Forelimb muscle (tissue), 1 donor: ENCODE measurements at places on chromosomes 7 and 10.

GRCh38 chr7:158286210-158286609 lies 301.4 kb downstream of the PTPRN2 start:
- no peak for DNase-seq

GRCh38 chr10:103481974-103482531 lies 3.0 kb upstream of the CALHM3 start:
- peak; percentile 44 for DNase-seq

DNA sequence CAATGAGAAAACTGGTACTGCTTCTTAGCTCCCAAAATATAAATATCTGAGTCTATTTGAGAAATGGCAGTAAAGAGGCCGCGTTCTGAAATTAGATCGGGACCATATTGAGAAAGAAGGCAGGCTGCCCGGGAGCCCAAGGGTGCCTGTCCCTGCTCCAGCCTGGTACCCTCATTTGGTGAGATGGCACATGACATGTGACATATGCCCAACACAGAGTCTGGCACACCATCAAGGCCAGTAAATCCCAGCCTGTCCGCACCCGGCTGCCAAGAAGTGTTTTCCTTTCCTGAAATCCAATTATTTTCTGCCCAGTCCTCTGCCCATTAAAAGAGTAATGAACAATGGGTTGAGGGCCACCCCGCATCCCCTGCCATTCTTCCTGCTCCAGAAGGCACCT lies 66.4 kb downstream of the CDH23 start:
- DNase-seq = no peak

- DNase-seq = no peak
Measured at GRCh38 chr7:151429560-151430331, 10.2 kb downstream of the CRYGN start.

- no peak for DNase-seq
Measured at GRCh38 chr7:80770675-80771081, 132.2 kb downstream of the CD36 start.

- DNase-seq = no peak
Measured at GRCh38 chr7:148916186-148916585, 32.1 kb upstream of the EZH2 start.

DNA sequence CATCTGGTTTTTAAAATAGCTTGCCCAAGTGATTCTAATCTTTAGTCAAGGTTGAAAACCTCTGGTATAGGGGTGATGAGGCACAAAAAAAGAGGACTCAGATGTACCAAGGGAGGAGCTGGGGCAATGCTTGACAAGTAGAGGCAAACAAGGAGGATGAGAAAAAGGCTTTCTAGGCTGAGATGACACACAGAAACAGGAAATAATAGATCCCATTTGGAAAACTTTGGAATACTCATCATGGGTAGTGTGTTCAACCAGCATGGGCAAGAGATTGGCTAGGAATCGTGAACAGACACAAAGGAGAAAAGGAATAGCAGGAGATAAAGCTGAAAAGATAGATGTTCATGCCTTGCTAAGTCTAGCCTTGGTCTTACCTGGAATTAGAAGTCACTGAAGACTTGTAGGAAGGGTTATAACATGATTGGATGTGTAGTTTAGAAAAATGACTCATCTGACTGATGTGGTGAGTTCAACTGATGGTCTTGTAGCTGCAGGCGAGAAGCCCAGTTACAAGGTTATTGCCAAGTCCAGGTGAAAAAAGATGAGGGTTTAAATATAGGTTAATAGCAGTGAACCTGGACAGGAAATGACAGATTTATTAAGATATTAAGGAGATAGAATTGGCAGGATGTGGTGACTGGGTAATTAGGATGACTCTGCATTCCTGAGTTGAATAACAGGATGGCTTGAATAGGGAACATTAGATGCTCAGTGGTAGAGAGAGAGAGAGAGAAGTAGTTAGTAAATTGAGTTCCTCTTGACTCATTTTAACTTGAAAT lies 214.0 kb upstream of the LRGUK start:
- no peak for DNase-seq

DNA sequence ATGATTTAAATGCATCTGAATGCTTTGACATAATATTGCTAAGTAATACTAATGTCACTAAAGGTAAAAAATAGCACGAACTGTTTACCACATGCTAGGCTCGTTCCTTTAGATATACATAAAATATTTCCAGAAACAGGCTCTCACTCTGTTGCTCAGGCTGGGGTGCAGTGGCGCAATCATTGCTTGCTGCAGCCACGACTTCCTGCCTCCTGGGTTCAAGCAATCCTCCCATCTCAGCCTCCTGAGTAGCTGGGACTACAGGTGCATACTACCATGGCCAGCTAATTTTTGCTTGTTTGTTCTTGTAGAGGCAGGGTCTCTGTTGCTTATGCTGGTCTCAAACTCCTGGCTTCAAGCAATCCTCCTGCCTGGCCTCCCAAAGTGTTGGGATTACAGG lies 183.3 kb downstream of the SGMS1 start:
- no peak for DNase-seq

DNA sequence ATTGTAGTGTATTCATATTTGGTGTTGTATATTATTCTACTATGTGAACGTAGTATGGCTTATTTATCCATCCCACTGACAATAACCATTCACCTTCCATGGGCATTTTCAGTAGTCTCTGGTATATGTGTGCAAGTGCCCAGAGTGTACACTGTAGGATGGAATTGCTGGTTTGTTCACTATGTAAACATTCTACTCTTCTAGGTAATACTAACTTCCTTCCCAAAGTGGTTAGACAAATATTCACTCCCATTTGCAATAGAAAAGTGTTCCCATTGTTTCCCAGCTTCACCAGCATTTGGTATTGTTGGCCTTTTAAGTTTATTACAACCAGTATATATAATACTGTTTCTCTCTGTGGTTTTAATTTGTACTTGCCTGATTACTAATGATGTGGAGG lies 153.7 kb downstream of the C7orf25 start:
- DNase-seq = no peak

GRCh38 chr10:585502-585901 lies 104.0 kb downstream of the DIP2C start:
- no peak for DNase-seq

DNA sequence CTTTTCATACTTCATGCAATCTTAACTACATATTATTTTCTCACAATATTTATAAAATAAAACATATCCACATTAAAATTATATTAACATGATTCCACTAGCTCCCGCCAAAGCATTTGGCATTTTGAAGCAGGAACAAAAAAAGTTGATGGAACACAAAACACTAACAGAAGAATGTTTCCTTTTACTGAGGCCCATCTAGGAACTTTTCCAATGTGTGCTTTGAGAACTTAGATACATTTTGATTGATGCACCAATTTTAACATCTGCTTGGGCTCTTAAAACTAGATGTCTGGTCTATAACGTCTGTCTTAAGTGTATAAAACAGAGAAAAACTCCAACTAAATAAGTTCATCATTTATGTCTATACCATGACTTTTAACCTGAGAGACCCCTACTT lies 1214.8 kb downstream of the SORCS1 start:
- no peak for DNase-seq

- no peak for DNase-seq
Measured at GRCh38 chr10:103276896-103277712, at the start of gene INA. TSS of gene INA (plus strand) at chr10:103277138. CDS start at chr10:103277212, 74 bp downstream.

- no peak for DNase-seq
Measured at GRCh38 chr10:86663046-86663345, 5.3 kb upstream of the LDB3 start.

GRCh38 chr10:91758303-91759146 lies 39.7 kb upstream of the TNKS2 start:
- DNase-seq = no peak

DNA sequence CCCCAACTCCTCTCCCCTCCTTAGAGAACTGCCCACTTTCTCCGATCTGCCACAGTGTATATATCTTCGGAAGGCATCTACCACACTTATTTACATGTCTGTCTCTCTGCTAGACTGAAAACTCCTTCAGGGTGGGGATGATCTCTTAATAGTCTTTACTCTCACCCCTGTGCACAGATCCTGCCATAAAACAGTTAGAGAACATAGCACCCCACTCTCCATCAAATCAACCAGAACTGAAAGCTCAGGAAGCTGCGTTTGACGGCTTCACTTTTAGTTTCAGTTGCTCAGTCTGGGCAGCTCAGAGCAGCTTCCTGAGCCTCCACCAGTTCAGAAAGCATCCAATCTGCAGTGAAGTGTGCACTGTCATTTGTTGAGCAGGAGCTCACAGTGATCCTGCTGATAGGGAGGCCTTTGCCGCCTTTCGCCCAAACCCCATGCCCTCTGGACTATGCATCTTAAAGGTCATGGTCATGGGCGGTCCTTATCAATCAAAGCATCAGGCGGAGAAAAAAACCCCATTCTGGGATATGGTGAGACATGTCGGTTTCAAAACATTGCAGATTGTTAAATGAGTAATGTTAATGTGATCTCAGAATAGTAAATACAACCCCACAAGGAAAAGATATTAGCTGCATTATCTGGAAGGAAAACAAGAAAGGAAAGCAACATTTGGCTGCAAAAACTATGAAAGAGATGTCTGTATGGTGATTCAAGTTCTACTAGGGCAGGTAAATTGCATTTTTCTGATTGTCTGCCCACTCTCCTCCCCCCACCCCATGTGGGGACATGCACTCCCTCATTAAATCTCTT lies 167.1 kb upstream of the ADO start:
- no peak for DNase-seq

- no peak for DNase-seq
Measured at GRCh38 chr7:81600608-81601007, 169.2 kb downstream of the HGF start.

- DNase-seq = no peak
Measured at GRCh38 chr10:7082967-7083366, 327.9 kb downstream of the SFMBT2 start.

DNA sequence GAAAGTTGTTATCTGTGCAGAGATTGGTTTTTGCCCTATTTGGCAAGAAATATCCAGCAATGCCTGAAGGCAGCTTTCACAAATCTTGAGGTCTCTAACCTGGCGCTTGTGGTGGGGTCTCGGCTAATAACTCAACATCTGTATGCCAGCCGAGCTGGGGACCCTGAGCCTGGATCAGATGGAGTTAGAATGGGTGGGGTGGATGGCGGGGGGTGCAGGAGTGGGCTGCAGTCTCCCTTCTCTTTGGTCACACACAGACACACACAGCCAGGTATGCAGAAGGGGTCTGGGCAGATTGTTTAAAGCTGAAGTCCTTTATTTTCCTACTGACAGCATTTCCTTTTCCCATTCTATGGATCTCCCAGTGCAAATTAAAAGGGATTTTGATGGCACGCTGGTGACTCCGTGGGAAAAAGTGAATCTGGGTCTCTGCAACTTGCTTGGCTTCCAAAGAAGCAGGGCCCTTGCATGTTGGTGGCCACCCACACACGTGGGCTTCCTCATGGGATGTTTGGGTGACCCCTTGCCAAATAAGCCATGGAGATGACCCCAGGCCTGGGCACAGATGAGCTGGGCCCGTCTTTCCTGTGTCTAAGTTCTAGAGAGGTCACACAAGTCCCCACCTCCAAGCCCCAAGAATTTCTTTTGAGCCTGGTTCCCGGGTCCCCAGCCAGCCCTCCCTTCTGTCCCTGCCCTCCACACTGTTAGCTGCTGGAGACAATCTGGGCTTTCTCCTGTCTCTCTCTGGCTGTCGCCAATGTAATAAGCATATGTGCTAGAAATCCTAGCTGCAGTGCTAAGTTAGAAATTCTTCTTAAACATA lies 39.9 kb upstream of the EMX2 start:
- DNase-seq = no peak

- DNase-seq = no peak
Measured at GRCh38 chr10:26815500-26815899, 45.3 kb downstream of the ABI1 start.

DNA sequence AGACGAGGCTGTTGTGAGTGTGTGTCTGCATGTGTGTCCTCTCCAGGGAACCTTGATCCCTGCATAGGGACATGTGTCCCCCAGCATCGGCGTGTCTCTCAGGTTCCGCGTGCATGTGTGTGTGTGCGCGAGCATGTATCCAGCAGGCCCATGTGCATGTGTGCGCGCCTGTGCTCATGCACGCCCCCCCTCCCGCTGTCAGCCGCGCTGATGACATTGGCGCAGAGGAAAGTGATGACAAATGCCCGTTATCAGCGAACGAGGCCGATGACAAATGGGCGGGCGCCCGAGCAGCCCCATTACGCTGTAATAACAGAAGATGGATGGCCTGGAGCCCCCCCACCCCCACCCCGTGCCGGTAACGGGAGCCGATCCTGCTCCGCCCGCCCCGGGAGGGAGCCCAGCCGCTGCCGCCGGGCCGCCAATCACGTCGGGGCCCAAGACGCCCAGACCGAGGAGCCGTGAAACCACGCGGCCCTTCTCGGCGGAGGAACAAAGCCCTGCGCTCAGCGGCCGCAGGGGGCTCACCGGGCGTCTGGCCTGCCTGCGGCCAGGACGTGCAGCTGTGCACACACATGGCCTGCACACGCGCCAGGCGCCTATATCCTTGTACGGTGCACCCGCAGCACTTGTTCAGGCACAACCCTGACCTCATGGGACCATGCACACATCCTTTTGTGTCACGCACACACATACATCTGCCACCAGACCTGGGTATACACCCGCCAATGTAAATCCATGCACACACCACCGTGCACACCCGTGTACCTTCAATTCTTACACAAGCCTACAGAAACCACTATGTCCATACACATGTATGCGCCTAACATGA lies 21.5 kb downstream of the POLL start:
- no peak for DNase-seq

GRCh38 chr10:3203016-3203811 lies 30.6 kb upstream of the PITRM1 start:
- DNase-seq = no peak
